Mammary epithelial cell (primary cell): ENCODE measurements at places on chromosomes 16 and 17. TPM values are rescaled to one million over a fixed set of nuclear protein-coding genes. Genes with fewer than 3 reads are reported as not detected.

DNA sequence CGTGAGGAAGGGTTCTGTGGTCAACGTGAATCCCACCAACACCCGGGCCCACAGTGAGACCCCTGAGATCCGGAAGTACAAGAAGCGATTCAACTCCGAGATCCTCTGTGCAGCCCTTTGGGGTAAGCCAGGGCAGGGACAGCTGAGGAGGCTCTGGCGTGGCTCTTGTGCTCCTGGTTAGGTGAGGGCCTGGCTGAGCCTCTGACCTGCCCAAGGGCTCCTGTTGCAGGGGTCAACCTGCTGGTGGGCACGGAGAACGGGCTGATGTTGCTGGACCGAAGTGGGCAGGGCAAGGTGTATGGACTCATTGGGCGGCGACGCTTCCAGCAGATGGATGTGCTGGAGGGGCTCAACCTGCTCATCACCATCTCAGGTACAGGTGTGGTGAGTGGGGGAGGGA is 4.2 kb upstream of the C17orf107 start:
- DNase-seq, result no peak

GRCh38 chr17:18362698-18363100 is 651 bp downstream of the SHMT1 start:
- peak; percentile 12 for DNase-seq

DNA sequence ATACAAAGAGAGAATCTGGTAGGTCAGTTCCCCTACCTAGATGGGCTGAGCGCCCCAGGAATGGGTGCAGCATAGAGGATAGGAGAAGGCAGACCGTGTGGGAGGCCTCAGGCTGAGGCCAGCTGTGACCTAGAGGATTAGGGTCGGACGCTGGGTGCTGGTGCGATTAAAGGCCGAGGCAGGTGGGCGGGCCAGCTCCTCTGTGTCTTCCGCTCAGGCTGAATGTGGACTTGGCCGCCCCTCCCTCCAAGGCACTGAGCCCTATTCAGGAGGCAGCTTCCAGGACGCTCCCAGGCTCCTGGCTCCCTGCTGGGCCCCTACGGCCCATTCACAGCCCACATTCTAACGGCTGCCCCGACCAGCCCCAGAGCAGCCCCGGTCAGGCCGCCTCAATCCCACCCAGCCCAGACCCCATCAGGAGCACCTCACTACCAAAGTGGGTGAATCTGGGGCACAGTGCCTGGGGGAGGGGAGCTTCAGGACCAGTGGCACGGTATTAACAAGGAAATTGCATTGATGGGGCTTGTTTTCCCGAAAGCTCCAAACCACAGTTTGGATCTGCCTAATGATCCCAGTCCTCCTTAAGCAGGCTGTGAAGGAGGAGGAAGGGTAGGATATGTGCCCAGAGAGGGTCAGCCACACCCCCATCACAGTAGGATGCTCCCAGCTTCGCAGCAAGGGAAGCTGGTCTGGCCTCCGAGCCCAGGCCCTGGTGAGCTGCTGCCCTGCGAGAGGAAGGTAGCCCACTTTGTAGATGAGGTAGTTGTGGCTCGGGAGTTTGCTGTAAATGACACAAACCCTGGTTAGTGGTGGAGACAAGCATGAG is 14.5 kb downstream of the RHBDL3 start:
- DNase-seq, result no peak

DNA sequence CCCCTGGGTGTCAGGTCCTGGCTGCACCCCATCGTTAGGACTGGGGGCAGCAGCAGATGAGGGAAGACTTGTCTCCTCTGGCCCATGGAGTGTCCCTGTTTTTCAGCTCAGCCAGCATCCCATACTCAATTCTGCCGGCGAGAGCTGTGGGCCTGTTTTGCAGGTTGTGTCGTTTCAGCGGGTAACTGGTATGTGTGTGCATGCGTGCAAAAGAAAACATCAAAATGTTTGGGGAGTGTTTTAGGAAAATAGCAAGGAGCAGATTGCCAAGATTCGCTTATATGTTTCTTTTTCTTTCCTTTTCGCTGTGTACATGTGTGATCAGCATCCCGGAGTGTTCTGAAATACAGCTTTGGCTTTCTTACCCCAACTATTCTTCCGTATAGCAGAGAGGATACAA is 34.7 kb downstream of the MSI2 start:
- no peak for DNase-seq

- DNase-seq, result no peak
These were observed 8.0 kb upstream of the SERPINF1 start for GRCh38 chr17:1753767-1754429.

- DNase-seq, result no peak
These were observed 9.5 kb downstream of the ARHGAP17 start for GRCh38 chr16:25005445-25006306.

The ALDOC gene
- total RNA-seq, result 15.9 and 45.4 TPM in 2 replicates

The DOC2A gene
- not detected for total RNA-seq

DNA sequence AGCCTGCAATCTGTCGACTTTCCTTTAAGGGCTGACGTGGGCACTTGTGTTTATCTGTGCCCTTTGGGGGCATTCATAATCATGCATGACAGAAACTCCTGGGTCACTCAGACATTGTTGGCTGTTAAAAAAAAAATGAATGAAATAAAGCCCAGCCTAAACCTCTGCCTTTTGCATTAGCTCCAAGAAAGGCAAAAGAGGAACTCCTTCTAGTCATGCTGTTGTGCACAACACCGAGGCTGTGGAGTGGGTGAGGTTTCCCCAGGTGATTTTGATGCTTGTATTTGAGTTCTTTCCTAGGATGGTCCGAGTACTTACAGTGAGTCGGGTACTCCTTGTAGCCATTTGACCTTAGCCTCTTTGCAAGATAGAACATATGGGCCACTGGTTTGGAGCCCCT is 49.6 kb upstream of the IRX6 start:
- DNase-seq, result no peak

- no peak for DNase-seq
These were observed 573 bp downstream of the CDT1 start for GRCh38 chr16:88804173-88804551.

The BFAR gene
- total RNA-seq, result 86.5 TPM

The CORO1A gene
- 8.2 and 27.1 TPM in 2 replicates for total RNA-seq

The ACSM3 gene
- total RNA-seq, result 0.72 and 1.1 TPM in 2 replicates

- peak; percentile 55 for DNase-seq
These were observed 20.6 kb downstream of the SSH2 start for GRCh38 chr17:29909236-29910003.

The BRIP1 gene
- total RNA-seq, result 4.5 and 13.2 TPM in 2 replicates
